ENCODE measurements at places on chromosomes 3 and 15.

GRCh38 chr3:171460725-171461524, 720 bp upstream of the TNIK start:
- DNase-seq, result peak; percentile 53

DNA sequence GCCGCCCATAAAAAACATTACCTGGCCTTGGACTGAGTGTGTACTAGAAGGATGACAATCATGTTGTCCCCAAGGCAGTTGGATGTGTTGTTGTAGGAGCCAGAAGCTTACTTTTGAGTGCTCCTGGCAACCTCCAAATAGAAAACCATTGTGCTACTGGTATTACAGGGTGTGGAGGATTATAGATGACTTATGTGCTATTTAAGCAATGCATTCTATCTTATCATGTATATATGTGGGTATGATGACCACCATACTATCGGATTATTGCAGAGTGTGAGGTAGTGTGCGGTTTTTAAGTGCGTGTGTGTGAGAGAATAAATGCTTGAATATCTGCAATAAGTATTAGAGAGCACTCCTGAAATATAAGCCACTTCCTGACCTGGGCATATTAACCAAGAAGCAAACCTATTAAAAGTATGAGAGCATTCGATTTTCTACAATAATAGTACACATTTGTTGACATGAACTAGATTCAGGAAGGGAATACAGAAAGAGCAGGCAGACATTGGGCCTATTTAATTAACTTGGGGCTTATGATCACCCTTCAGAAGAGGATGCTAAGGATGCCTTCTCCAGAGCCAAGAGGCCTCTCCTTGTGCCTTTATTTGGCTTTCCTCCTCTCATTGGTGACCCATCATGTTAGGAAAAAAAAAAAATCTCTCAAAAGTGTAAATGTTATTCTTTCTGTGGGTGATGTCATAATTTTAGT, 11.7 kb upstream of the MBNL1 start:
- DNase-seq, result no peak

GRCh38 chr3:42442640-42443039, 32.2 kb upstream of the LYZL4 start:
- no peak for DNase-seq

DNA sequence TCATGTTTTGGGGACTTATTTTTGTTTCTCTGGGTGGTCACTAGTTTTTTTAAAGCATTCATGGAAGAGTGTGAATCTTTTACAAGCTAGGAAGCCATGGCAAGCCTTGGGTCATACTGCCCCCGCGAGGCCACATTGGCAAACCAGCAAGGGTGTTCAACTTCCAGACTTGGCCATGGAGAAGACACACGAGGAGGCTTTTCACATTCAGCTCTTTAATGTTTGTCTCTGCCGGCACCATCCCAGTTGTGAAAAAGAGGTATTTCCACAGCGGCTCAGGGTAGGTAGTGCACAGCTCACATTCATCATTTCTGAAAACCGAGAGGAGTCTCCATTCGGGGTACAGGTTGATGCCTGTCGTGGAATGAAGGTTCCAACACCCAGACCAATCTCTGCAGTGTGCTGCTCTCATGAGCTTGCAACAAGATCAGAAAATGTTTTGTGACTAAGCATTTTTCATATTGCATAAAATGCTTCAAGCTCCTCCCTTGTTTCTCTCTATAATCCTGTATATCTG, 7.7 kb downstream of the CCR5 start:
- DNase-seq, result peak; percentile 64

DNA sequence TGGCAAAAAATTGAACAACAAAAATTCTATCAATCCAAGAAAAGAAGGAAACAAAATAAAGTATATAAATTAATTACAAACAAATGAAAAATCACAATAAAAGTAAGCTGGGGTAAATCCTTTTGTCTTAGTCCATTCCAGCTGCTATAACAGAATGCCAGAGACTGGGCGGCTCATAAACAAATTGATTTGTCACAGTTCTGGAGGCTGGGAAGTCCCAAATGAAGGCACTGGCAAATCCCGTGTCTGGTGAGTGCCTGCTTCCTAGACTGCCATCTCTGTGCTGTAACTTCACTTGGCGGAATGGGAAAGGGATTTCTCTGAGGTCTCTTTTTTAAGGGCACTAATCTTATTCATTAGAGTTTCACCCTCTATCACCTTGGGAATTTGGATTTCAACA, 53.6 kb upstream of the RPL35A start:
- DNase-seq, result no peak

DNA sequence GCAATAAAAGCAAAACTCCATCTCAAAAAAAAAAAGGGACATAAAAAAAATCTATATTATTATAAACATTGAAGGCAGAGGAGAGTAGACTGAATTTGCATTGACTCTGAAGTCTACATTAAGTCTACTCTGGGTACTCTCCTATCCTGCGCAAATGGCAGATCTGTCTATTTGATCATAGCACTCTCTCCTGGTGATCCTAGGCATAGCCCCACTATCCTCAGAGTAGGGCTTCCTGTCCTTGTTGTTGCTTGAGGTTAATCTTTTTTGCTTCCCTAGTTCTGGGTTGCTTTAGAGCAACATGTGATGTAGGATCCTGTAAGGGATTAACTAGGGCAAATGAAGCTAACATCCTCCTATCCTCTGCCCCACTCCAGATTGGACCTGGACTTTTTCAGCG, 82.1 kb upstream of the LRRFIP2 start:
- DNase-seq, result no peak

DNA sequence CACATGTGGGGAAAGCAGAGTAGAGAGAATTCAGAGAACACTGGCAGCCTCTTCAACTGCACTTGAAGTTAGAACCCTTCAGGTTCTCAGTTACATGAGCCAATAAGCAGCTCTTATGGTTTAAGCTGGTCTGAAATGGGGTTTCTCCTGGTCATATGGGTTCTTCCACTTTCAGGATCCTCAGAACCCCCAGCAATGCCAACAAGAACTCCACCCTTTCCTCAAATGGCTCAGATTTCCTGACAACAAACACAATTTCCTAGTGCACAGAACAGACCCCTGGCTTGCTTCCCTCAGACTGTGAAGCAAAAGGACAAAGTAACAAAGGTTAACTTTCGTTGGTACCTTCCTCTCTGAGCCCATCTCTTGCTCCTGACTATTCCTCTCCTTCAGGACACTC, 23.9 kb upstream of the FRMD4B start:
- no peak for DNase-seq

DNA sequence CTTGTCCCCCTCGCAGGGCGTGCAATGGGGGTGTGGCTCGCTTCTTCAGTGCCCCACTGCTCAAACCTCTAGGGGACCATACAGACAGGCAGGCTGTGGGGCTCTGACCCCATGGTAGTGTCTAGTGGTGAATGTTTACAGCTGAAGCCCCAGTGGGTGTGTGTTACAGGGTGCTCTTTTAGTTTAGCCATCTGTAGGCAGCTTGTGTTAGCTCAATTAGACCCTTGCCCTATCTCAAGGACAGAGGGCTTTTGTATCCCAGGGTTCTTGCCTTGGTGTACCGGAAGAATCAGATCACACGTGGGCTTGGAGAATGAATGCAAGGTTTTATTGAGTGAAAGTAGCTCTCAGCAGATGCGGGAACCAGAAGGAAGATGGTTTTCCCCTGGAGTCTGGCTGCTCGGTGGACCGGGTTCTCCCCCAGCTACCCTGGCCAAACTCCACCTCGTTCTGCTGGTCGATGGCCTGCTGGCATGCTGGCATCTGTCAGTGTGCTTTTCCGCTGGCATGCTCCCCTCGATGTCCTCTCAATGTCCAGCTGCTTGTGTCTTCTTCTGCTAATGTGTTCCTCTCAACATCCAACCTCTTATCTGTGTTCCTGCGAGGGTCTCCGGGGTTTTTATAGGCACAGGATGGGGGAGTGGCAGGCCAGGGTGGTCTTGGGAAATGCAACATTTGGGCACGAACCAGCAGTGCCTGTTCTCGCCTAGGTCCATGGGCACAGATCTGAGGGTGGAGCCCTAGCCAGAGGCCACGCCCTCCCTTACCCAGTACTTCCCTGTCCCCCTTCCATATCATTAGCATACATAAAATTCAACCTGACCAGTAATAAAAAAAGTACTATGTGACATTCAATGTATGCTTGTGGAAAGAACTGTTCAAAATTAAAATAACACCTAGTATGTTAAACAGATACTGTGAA, 6.6 kb downstream of the SPCS1 start:
- DNase-seq, result no peak

- no peak for DNase-seq
Observed at GRCh38 chr15:57551715-57552677, 39.7 kb upstream of the MYZAP start.

GRCh38 chr3:18847583-18848197, 300.6 kb upstream of the KCNH8 start:
- no peak for DNase-seq

DNA sequence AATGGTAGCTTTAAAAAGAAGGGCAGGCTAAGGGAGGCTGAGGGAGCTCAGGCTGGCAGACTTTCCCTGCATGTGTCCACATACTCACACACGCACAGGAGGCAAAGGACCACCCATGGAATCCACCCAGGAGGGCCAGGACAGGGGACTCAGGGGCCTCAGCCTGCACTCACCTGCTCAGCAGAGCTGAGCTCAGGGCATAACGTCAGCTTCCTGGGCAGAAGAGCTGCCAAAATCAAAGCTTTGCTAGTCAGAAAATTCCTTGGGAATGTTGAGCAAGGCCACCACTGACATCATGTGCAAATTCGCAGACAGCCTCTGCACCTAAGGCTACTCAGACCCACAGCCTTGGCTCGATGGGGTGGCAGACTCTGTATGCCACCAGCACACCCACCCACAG, 16.4 kb upstream of the ALAS1 start:
- DNase-seq, result no peak

DNA sequence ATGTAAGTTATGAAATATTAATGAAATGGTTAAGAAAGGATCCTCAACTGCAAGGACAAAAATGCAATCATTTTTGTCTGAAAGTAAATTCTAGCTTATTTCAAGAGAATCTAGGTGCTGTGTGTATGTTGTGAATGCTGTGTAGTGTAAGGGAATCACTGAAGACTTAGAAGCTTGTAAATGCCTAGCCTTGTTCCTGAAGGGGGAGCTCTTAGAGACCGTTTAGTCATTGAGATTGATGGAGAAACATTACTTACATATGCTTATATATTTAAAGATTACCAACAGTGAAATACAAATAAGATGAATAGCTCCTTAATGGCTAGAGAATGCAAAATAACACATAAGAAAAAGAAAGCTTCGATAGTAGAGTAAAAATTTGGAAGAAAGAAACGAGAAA, 67.9 kb downstream of the CNTN4 start:
- no peak for DNase-seq

DNA sequence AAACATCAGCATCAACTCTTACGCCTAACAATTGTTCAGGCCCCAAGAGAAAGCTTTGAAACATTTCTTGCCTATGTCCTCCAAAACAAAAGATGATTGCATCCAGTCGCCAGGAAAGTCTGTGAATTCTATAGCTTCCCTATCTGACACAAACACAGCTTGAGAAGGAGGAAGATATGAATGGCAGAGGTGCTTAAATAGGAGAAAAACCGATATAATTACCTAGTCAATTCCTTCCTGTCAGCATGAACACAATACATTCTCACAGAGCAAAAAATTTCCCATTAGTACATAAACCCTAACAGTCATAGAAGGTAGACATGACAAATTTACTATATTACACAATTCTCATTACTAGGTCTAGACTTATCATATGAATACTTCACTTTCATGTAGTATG, 326.5 kb downstream of the CGGBP1 start:
- DNase-seq, result no peak

DNA sequence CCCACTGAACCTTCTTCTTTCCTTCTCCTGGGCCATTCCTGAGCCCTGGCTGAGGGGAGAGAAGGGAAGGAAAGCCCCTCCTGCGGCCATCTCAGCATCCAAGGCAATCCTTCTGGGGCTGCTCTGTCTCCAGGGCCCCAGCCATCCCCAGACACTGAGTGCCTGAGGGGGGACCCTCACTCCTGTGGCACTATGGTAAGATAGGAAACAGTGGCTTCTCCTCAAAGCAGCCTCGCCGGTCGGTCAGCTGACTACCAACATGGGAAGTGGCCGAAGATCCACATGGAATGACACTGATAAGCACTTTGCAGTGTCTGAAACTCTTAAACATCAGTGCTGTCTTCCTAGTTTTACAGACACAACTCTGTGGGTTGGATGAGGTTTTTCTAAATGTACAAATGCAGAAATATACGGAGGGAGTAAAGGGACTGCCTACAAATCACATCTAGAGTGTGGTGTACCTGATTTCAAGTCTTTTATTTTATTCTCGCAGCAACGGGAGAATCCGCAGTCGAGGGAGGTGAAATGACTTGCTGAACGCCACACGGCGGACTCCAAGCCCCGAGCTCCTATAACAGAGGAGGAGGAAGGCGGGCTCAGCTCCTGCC, 973 bp upstream of the ITPKA start:
- DNase-seq, result no peak

DNA sequence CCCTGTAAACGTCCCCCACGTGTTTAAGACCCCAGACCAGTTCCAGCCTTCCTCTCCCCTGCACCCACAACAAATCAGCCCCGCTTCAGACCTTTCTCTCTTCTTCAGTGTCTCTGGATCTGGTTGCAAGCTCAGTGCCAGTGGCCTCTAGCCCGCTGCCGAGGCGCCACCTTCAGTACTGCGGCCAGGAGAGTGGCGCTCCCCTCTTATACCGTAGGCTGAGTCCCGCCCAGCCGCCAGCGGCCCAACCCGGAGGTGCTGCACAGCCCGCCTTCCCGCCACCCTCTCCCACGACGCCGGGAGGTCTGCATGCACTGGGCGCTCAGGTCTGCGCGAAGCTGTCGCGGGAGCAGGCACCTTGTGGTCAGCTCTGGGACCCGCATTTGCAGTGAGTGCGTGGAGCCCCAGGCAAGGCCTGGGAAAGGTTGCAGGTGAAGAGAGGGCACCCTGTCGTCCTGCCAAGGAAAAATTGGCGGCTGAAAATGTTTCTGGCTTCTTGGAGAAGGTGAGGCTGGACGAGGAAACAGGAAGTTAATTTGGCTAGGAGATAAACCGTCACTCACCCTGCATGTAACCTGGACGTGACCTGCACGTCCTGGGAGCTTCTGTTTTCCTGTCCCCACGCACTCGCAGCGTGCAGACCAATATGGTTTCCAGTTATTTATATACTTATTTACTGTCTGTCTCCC, at the start of gene C2CD4B:
TSS of gene C2CD4B (minus strand) at position 182 of the 689 bp plus-strand sequence. CDS start 301 bp downstream, outside the sequence.
- peak; percentile 53 for DNase-seq

DNA sequence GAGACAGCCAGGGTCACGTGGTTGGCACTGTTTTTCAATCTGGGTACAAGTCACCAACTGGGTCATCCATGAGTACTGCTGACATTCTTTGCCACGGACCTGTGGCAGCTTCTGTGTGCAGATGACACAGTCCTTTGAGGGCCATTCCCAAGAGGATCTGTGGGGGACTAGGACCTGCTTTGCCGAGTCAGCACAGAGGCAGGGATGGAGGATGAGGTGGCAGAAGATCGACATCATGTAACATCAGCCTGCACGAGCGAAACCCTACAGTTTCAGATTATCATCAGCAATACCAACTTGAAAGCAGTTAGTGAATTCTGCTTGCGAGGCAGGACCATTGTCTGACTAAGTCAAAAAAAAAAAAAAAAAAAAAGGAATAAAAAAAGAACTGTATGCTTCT, 227.7 kb downstream of the FOXP1 start:
- DNase-seq, result peak; percentile 49
